ENCODE measurements at places on chromosomes 2 and 18. TPM values are rescaled to one million over a fixed set of nuclear protein-coding genes. Genes with fewer than 3 reads are reported as not detected.
A peak's percentile ranks its signal among the peaks of the same experiment; 100 is the strongest.

Gene SALL3
- total RNA-seq, result not detected

Gene MC5R
- total RNA-seq, result not detected

Gene GPC1
- 1.6 TPM for total RNA-seq

Gene SIX3
- not detected for total RNA-seq

DNA sequence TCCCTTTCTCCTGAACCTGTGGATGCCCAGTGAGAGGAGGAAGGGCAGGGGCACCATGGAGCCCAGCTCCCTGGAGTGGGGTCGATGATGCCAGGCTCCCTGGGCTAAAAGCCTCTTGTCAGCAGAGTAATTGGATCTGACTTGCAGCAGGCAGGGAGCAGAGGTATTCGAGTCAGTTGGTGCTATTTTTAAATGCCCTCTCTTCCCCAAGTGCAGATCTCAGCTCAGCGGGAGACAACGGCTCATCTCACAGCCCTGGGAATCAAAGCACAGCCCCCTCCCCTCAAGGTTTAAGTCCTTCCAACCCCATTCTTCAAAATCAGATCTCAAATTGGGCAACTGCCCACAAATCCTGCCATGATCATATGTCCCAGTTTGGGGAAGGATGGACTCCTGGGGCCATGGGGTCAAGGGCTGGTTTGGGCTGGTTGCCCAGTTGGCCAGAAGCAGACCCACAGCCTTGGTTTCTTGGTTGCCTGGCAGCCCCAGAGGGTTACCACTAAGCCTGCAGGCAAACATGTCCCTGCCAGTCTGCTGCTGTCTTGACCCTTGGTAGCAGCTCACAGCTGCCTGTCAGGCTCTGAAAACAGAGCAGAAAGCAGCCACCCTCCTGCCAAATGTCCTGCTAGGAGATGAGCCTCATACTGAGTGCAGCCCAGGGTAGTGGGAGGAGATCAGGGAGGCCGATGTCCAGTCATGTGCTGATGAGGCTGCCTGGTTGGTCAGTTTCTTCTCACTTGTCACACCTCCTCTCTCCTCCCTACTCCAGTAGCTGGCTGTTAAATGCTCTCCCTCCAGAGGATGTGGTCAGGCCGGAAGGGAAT lies 244.9 kb downstream of the LOXHD1 start:
- DNase-seq, result no peak

DNA sequence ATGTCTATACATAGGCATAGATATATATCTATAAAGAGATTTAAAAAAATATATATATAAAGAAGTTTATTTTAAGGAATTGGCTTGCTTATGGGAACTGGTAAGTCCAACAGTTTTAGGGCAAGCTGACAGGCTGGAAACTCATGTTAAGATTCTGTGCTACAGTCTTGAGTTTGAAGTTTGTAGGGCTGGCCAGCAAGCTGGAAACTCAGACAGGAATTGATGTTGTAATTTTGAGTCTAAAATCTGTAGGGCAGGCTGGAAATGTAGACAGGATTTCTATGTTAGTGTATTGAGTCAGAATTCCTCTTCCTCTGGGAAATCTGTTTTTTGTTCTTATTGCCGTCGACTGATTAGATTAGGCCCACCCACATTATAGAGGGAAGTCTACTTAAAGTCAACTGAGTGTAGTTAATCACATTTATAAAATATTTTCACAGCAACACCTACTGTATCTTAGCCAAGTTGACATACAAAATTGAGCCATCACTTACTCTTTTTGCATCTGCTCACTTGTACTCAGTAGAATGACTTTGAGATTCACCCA lies 60.8 kb downstream of the PHLPP1 start:
- no peak for DNase-seq

- DNase-seq, result peak; percentile 81
Observed at GRCh38 chr2:234288974-234289455, 207.9 kb downstream of the ARL4C start.

Gene EVX2
- not detected for total RNA-seq

DNA sequence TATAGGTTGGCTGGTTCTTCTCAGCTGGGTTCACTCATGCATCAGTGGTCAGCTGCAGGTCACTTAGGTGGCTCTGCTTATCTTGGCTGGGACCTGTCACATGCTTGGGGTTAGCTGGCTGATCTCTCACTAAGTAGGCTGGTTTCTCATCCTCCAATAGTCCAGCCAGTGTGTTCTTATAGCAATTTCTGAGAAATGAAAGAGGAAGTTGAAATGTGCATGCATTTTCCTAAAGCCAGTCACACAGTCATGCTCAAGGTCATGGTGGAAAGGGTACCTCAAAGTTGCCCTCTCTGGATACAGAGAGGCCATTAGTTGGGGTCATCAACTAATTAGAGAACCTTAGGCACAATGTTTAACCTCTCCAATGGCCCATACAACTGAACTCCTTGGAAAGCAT lies 64.4 kb downstream of the KLHL29 start:
- no peak for DNase-seq

DNA sequence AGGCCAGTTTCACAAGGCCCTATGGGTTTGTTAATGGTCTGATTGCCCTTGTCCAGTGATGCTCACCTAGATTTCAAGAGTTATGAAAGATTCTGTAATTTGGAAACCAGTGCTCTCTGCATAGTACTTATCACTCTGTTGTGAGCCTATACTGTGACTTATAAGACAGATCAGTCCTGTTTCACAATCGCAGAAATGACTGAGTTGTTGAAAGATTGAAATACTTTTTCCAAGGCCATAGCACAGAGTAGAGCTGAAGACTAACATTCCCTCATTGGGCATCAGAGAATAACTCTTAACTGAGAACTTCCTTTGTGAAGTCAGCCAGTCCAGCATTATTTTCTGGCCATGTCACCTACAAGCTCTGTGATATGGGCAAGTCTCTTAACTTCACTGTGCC lies 44.0 kb downstream of the CCDC85A start:
- DNase-seq, result no peak

Gene NAT8
- not detected for total RNA-seq

Gene ALPP
- 0.53 TPM for total RNA-seq

DNA sequence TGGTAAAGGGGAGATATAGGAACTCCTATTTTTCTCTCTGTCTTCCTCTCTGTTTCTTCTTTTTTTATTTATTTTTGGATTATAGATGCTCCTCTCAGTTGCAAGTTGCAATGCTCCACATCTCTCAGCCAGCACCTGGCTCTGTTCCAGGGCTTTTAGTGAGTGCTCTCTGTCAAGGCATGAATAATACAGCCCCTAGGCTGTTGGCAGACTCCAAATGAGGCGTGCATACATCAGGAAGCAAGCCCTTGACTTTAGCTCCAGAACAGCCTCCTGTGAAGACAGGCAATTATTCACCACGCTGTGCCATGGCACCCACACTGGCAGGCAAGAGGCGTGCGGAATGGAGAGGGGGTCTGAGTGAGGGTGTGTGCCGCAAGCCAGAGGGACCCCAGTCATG lies 228.1 kb upstream of the PXDN start:
- no peak for DNase-seq

Gene C1QL2
- total RNA-seq, result not detected

GRCh38 chr2:122219504-122219903 lies 464.1 kb downstream of the TSN start:
- no peak for DNase-seq

DNA sequence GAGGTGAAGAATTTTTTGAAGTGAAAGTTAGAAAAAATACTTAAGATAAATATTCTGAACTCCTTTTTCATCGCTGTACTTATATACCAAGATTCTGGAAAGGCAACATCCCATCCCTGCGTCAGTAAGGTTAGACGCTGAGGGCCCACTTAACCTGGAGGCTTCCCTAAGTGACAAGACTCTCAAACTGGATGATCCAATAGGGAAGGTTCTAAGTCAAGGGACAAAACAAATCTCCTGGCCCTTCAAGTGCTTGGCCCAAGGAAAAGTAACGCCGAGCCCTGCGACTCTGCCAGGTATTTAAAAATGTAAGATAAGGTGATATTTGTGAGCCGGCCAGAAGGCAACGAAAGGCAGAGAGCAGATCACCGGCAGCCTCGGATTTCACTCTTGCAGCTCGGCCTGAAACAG lies 1.3 kb downstream of the STK39 start:
- DNase-seq, result no peak

Gene RNU2-63P
- total RNA-seq, result 43.6 TPM

GRCh38 chr2:20381457-20381856 lies 30.8 kb upstream of the PUM2 start:
- DNase-seq, result no peak

DNA sequence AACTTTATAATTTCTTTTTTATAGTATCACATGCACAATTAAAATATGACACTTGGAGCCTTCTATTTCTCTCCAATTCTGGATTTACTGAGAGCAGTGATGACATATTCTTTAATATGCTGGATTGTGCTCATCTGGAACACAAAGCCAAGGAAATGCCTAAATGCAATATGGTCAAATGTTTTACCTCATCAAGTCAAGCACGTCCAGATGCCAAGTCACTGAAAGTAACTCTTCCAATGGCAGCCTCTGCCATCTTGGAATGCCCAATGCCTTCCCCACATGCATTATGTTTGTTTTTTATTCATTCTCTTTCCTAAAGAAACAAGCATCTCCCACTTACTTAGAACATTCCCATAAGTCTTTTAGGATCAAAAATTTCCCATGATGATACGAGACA lies 189.8 kb downstream of the TMX3 start:
- DNase-seq, result no peak

- no peak for DNase-seq
Observed at GRCh38 chr2:55090702-55091101, 40.5 kb upstream of the RTN4 start.

DNA sequence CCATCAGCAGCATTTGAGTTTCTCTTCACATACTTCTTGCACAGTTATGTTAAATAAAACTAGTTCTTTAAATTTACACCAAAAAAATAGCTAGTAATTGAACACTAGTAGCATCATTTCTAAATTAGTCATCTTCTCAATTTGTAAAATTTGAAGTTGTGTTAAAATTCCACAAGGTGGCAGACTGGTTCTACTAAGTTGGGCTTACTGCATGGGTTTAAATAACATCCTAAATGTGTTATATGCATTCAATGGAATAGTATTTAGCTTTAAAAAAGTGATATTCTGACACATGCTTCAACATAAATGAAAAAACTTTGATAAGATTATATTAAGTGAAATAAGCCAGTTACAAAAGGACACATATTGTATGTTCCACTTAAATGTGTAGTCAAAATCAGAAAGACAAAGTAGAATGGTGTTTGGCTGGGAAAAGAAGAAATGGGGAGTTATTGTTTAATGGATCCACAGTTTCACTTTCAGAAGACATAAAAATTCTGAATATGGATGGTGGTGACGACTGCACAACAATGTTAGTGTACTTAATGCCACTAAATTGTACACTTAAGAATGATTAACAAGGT lies 28.7 kb upstream of the RPRD1A start:
- DNase-seq, result no peak

DNA sequence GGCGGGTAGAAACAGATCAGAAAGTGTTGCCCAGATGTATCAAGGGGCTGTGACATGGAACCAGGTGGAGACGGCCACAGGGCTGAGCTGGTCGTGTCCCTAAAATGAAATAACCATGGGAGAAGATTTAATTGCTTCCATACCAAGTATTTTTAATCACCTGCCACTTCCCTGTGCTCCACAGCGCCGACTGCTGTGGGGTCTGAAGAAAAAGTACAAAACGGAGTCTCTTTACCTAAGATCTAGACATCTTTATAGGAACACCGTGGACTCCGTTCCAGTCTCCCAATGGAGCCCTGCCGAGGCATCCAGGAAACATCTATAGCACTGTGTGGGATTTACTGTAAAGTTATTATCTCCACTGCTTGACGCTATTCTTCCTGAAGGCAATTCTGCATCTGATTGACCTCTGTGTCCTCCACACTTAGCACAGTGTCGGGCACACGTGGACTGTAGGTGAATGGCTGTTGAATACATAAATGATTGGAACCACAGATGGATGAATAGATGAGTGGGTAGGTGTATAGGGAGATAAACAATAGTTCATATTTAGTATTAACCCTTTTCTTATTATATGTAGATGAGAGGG lies 21.6 kb upstream of the GYPC start:
- DNase-seq, result peak; percentile 34

DNA sequence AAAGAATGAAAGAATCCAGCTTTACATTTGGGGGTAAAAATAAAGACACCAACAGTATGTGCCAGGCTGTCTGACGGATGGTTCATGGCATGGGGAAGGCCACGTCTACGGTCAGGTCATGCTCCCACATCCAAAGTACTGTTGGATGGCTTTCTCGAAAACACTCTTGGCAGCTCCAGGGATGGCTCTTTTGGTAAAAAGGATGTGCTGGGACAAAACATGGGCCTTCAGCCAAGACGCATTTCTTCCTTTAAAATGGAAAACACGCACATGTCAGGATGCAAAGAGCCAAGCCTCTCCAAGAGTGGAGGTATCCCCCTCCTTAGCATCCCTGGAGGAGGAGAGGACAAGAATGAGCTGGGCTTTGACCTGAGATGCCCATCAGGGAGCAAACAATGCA lies 376.5 kb upstream of the KLHL29 start:
- no peak for DNase-seq

Gene CENPA
- 38.1 TPM for total RNA-seq

DNA sequence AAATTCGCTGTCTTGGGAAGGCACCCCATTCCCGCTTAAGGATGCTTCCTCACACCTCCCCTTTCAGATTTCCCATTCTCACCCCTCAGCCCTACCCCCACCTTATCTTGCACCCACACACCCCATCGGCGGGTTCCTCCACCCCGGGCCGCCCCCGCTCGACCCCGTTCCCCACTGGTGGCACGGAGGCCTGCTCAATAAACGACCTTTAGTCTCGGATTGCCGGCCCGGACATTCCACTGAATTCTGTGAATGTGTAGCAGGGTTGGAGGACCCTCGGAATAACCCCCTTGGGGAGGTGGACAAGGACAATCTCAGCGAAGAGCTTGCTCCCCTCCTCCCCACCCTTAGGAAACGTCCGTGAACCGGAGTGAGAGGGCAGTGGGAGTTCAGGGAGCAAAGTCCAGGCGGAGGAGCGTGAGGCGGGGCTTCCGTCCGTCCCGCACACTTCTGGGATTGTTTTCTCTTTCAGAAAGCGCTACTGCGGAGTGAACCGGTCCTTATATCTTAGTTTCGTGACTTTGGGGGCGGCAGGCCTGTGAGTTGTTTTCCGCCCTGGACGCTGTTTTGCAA lies 2.8 kb upstream of the LBX2 start:
- no peak for DNase-seq

Gene RFX8
- total RNA-seq, result 0.76 TPM

DNA sequence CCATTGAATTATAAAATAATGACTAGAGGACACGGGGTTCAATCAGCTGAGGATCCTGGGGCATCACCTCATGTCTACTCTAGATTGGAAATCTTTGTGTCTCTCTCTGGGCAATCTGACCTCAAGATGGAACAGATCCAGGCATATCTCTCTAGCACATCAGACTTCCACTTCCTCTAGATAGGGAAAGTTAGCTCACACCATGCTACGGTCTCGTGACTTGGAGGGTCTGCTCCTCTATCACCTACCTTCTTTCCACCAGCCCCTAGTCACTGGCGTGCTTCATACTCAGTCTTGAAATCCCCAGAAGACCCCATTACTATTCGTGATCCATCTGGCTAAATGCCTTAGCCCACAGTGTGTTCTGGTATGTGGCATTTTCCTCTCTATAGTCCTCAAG lies 148.8 kb downstream of the ANKRD44 start:
- DNase-seq, result no peak

Gene DTNA
- total RNA-seq, result 1.4 TPM

GRCh38 chr18:57854726-57855125 lies 51.6 kb upstream of the ATP8B1 start:
- DNase-seq, result no peak

Data from activated naive CD4-positive, alpha-beta T cell treated with anti-CD3 and anti-CD28 coated beads, Interleukin-2, amount 50 U/mL, for 72 hours (primary cell).